ENCODE measurements at places on chromosomes 13 and 19. TPM values are rescaled to one million over a fixed set of nuclear protein-coding genes. Genes with fewer than 3 reads are reported as not detected.

GFY gene
- not detected for polyA plus RNA-seq

FFAR3 gene
- polyA plus RNA-seq, result not detected

GPR108 gene
- polyA plus RNA-seq, result 25.2 TPM

LRRC63 gene
- polyA plus RNA-seq, result 0.25 TPM

F2RL3 gene
- 0.17 TPM for polyA plus RNA-seq

EEF1AKMT1 gene
- polyA plus RNA-seq, result 10.9 TPM

PGPEP1 gene
- polyA plus RNA-seq, result 11.0 TPM

GPATCH1 gene
- polyA plus RNA-seq, result 9.1 TPM

ZNF611 gene
- 8.7 TPM for polyA plus RNA-seq

ZNF177 gene
- polyA plus RNA-seq, result 4.8 TPM

ZNF793 gene
- polyA plus RNA-seq, result 6.9 TPM

HSPBP1 gene
- 18.0 TPM for polyA plus RNA-seq

GPR183 gene
- polyA plus RNA-seq, result 1.7 TPM

LRCH1 gene
- 22.1 TPM for polyA plus RNA-seq

NLRP7 gene
- polyA plus RNA-seq, result not detected

C19orf38 gene
- 2.4 TPM for polyA plus RNA-seq

RASIP1 gene
- 28.8 TPM for polyA plus RNA-seq

TNFSF9 gene
- 1.6 TPM for polyA plus RNA-seq

SIN3B gene
- polyA plus RNA-seq, result 43.4 TPM

SHANK1 gene
- polyA plus RNA-seq, result 30.4 TPM

RASAL3 gene
- polyA plus RNA-seq, result 0.99 TPM

MCF2L gene
- polyA plus RNA-seq, result 19.4 TPM

TMEM59L gene
- 7.9 TPM for polyA plus RNA-seq

DCT gene
- polyA plus RNA-seq, result 0.20 TPM

KIR2DL1 gene
- not detected for polyA plus RNA-seq

CEACAM20 gene
- not detected for polyA plus RNA-seq

MYO16 gene
- polyA plus RNA-seq, result 9.0 TPM

PCDH17 gene
- polyA plus RNA-seq, result 6.1 TPM

ADGRE1 gene
- not detected for polyA plus RNA-seq

MED29 gene
- 26.2 TPM for polyA plus RNA-seq

CCDC70 gene
- not detected for polyA plus RNA-seq
